Caco-2 (cell line): ENCODE measurements at places on chromosomes 12 and 14. TPM values are rescaled to one million over a fixed set of nuclear protein-coding genes. Genes with fewer than 3 reads are reported as not detected.

FOXG1 gene
- not detected in 2 replicates for total RNA-seq

GRCh38 chr12:11799502-11799873 is 150.0 kb downstream of the ETV6 start:
- H3K36me3 ChIP-seq = no peaks in the 10 kb centered on the region
- H3K27me3 ChIP-seq = no peaks in the 10 kb centered on the region
- H3K4me1 ChIP-seq = peaks cover 42% of the 10 kb centered on the region
- no peak overlapping the region for H3K27ac ChIP-seq
- H3K4me3 ChIP-seq = no peak overlapping the region

GRCh38 chr12:48977290-48978281 is 536 bp upstream of the WNT1 start:
- H3K36me3 ChIP-seq = no peaks in the 10 kb centered on the region
- H3K4me1 ChIP-seq = peaks cover 23% of the 10 kb centered on the region
- peak overlapping the region; percentile 48 for H3K4me3 ChIP-seq
- peak; percentile 86 for DNase-seq
- no peak overlapping the region for H3K27ac ChIP-seq

- H3K27me3 ChIP-seq = no peaks in the 10 kb centered on the region
- no peaks in the 10 kb centered on the region for H3K36me3 ChIP-seq
- H3K4me1 ChIP-seq = no peaks in the 10 kb centered on the region
- no peak for DNase-seq
- no peak overlapping the region for H3K4me3 ChIP-seq
These were observed 100.8 kb upstream of the DACT1 start for GRCh38 chr14:58537004-58537403.

DNA sequence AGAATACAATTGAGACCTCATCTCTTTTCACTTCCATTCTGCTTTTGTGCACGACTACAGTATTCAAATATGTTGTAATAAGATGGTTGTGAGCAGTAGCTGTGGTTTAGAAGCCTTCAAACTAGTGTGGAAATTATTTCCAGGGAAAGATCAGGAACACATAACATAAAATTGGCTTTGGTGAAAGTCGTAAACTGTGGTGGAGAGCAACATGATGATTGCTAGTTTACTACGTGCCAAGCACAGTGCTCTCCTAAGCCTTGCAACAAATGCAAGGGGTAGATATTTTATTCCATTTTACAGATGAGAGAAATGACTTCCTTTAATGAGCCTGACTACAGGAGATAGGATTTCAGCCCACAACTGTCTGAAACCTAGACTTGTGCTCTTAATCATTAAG is 172.4 kb upstream of the LMNTD1 start:
- no peaks in the 10 kb centered on the region for H3K36me3 ChIP-seq
- H3K4me3 ChIP-seq = no peak overlapping the region
- DNase-seq = no peak
- H3K4me1 ChIP-seq = peaks cover 8% of the 10 kb centered on the region
- H3K27ac ChIP-seq = no peak overlapping the region

OTOGL gene
- 0.39 and 0.72 TPM in 2 replicates for total RNA-seq

GRCh38 chr14:101004176-101004575 is 100.7 kb upstream of the RTL1 start:
- H3K27me3 ChIP-seq = no peaks in the 10 kb centered on the region
- no peak overlapping the region for H3K27ac ChIP-seq
- no peak for DNase-seq
- no peak overlapping the region for H3K4me3 ChIP-seq
- H3K36me3 ChIP-seq = no peaks in the 10 kb centered on the region

DNA sequence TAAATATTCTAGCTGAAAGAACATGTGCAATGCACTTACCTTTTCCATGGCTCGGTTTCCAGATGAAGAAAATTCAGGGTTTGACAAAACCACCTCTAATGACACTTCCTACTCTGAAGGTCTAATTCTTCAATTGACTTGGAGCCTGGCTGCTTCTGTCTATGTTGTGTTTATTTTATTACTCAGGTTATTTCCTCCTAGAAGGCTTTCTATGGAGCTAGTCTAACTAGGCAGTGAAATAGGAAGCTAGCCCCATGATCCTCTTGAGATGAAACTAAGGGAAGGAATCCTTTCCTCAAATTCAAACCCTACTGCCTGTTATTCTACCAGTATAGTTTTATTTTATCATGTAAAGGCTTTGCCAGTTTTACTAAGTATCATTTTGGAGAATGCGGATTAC is 20.9 kb upstream of the IFNG-AS1 start:
- no peaks in the 10 kb centered on the region for H3K4me1 ChIP-seq
- H3K36me3 ChIP-seq = no peaks in the 10 kb centered on the region
- H3K4me3 ChIP-seq = no peak overlapping the region
- no peak overlapping the region for H3K27ac ChIP-seq

- H3K4me1 ChIP-seq = no peaks in the 10 kb centered on the region
- H3K27me3 ChIP-seq = no peaks in the 10 kb centered on the region
- H3K27ac ChIP-seq = no peak overlapping the region
- no peak overlapping the region for H3K4me3 ChIP-seq
- no peaks in the 10 kb centered on the region for H3K36me3 ChIP-seq
These were observed 485.5 kb downstream of the BCAT1 start for GRCh38 chr12:24463375-24463774.

ESPL1 gene
- 32.3 and 34.9 TPM in 2 replicates for total RNA-seq

DNA sequence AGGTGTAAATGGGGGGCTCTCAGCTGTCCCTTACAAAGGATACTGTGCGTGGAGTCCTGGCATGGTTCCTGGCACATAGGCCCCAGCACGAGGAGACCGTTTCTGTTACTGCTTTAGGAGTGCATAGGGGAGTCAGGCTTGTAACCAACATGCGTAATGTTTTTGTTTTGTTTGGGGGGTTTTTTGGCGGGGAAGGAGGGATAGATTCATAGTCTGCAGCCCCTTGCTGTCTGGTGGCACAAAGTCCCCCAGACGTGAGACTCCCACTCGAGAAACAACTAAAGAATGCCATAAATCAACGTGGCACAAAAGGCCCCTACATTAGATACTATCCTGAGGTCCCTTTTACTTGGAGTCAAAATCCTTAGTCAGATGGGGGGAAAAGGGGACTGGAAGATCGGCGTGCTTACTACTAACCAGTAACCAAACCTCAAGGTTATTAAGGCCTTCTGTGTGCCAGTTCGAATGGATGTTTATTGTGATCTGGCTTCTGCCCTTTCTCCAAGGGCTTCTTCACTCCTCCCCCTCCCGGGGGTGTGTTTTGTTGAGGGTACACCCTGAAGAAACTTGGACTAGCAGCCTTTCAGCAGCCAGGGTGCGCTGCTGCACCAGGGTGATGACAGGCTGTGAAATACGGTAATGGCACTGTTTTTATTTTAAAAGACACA is 874 bp downstream of the ISCU start:
- H3K4me3 ChIP-seq = peak overlapping the region; percentile 96
- H3K27ac ChIP-seq = peak overlapping the region; percentile 99
- peaks cover 5% of the 10 kb centered on the region for H3K36me3 ChIP-seq
- H3K4me1 ChIP-seq = 0 out of 2 replicates have a peak, but pooled peaks cover 3% of the 10 kb centered on the region
- no peaks in the 10 kb centered on the region for H3K27me3 ChIP-seq

PIWIL1 gene
- total RNA-seq = 5.1 and 5.3 TPM in 2 replicates

- H3K27ac ChIP-seq = peak overlapping the region; percentile 90
- DNase-seq = peak; percentile 62
- no peaks in the 10 kb centered on the region for H3K36me3 ChIP-seq
- peaks cover 50% of the 10 kb centered on the region for H3K4me1 ChIP-seq
- H3K27me3 ChIP-seq = no peaks in the 10 kb centered on the region
These were observed 83.9 kb downstream of the STXBP6 start for GRCh38 chr14:24965934-24966578.

DNA sequence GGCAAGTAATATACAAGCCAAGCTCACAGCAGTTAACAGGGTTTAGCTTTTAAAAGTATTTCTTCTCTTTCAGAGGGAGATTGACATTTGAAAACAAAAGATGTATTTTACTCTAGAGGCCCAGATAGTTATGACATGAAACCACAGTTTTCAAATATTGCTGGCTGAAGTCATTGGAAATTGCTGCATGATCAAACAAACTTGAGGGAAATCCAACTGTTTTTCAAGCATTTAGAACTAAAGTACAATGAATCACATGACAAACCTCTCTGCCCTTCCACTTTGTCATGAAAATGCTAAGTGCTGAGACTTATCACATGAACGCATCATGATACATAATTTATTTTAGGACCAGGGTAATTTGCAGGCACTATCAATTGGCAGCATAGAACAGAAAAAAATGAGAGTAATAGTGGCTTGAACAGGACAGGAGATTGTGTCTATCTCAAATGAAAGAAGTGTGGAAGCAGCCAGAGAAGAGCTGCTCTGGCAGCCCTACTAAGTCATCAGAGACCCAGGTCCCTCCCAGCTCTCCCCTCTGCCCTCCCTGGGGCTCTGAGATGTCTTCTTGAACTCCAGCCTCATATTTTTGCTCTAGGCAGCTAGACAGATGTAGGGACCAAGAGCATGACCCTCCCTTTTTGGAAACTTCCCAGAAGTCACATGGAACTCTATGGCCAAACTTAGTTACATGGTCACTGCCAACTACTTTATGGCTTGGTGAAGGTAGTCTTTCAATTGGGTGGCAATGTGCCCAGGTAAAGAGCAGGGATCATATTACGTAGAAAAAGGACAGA is 90.1 kb upstream of the PELI2 start:
- H3K27ac ChIP-seq = no peak overlapping the region
- no peaks in the 10 kb centered on the region for H3K4me1 ChIP-seq
- H3K36me3 ChIP-seq = no peaks in the 10 kb centered on the region
- no peaks in the 10 kb centered on the region for H3K27me3 ChIP-seq
- H3K4me3 ChIP-seq = no peak overlapping the region

DNA sequence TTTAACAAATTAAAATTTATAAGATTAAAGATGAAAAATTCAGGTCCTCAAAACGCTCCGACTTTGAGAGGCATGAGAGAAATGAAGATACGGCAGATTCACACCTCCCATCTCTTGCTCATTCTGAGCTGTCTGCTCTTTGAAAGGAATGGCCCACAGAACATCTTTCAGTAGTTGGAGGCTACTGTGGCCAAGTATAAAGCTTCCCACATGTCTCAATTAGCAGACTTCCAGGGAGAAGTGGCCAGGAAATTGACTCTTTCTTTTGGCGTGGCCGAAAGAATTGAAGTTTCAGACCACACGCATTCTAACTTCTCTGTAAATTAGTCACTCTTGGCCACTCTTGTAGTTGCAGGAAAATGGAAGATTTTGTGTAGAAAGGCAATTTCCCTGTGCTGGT is 129.2 kb downstream of the DIP2B start:
- no peaks in the 10 kb centered on the region for H3K27me3 ChIP-seq
- no peak for DNase-seq
- H3K4me1 ChIP-seq = peaks cover 49% of the 10 kb centered on the region
- H3K4me3 ChIP-seq = no peak overlapping the region
- peak overlapping the region; percentile 74 for H3K27ac ChIP-seq

GRCh38 chr14:95895720-95896119 is 19.1 kb downstream of the TUNAR start:
- peak; percentile 43 for DNase-seq
- H3K36me3 ChIP-seq = no peaks in the 10 kb centered on the region
- H3K27me3 ChIP-seq = no peaks in the 10 kb centered on the region
- H3K27ac ChIP-seq = no peak overlapping the region
- no peak overlapping the region for H3K4me3 ChIP-seq

DNA sequence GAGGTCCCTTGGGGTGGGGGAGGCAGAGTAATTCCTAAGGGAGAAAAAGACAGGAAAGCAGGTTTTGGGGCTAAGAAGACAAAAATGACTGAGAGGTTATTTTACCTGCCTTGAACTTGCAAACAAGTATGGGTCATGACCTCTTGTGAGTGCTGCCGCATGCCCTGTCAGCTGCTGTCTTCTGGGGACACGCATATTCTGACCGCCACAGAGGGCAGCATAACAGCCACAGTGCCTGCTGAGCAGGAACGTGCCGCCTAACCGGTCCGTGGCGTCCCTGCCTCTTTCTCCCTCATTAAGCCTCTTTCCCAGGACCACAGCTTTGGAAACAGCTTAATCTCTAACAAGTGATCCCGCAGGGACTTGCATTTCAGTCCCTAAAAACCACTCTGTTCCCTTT is 51.3 kb upstream of the KCNA1 start:
- 0 out of 2 replicates have a peak, but pooled peaks cover 3% of the 10 kb centered on the region for H3K4me1 ChIP-seq
- H3K36me3 ChIP-seq = no peaks in the 10 kb centered on the region
- no peaks in the 10 kb centered on the region; the same call in 1 of the 2 replicates for H3K27me3 ChIP-seq
- H3K27ac ChIP-seq = no peak overlapping the region
- H3K4me3 ChIP-seq = no peak overlapping the region

NGB gene
- not detected in 2 replicates for total RNA-seq

DNA sequence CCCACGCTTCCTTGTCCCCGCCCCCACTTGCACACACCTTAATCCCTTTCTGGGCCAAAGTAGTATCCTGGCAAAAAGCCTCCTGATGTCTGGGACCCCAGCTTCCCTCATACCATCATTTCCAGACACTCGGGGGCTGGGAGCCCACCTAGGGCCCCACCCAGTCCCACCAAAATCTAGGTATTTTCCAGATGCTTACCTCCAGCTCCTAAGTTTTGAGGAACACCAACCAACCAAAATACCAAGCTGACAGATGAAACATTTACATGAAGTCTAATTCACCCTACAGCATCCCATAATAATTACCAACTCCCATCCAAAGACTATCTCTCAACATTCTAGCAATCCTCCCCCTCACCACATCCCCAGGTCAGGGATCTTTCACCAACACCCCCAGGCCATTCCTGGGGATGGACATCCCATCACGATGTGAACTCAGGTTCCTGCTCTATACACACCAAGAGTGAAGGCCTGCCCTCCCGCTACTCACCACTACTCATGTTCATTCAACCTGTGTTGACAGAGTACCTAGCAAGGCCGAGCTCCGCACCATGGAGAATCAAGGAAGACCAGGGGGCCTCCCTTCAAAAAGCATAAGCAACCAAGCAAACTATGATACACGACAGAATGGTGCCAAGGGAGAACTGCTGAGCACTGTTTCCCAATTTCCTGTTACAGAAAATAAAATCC is 1.6 kb upstream of the CHD4 start:
- no peak overlapping the region for H3K4me3 ChIP-seq
- H3K36me3 ChIP-seq = peaks cover 5% of the 10 kb centered on the region; the same call in 1 of the 2 replicates
- peak; percentile 57 for DNase-seq

DNA sequence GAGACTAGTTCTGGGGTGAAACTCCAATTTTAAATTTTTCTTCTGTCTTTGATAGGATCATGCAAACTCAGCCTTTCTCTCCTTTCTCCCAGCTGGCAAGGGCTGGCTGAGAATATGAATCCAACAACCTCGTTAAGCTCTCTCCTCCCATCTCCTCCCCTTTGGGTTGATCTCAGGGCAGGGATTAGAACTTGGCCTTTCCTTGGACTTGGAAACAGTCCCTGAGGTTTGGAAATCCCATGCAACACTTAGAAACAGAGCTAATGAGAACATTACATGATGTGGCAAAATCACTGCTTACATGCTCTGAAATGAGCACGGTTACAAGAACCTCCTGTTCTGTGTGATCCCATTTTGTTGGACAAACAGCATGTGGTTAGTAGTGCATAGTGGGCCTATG is 31.6 kb downstream of the ACACB start:
- no peak overlapping the region for H3K4me3 ChIP-seq
- no peak overlapping the region for H3K27ac ChIP-seq
- H3K4me1 ChIP-seq = peaks cover 16% of the 10 kb centered on the region
- H3K36me3 ChIP-seq = no peaks in the 10 kb centered on the region
- no peaks in the 10 kb centered on the region for H3K27me3 ChIP-seq
